ENCODE measurements at places on chromosomes 16 and 17.
A peak's percentile ranks its signal among the peaks of the same experiment; 100 is the strongest.

GRCh38 chr17:2034806-2035540 lies 5.0 kb downstream of the DPH1 start:
- DNase-seq = no peak

- DNase-seq = peak; percentile 72
These were observed 5.0 kb downstream of the SEC14L1 start for GRCh38 chr17:77145612-77146245.

GRCh38 chr17:27545562-27546229 lies 85.3 kb upstream of the LGALS9 start:
- no peak for DNase-seq

DNA sequence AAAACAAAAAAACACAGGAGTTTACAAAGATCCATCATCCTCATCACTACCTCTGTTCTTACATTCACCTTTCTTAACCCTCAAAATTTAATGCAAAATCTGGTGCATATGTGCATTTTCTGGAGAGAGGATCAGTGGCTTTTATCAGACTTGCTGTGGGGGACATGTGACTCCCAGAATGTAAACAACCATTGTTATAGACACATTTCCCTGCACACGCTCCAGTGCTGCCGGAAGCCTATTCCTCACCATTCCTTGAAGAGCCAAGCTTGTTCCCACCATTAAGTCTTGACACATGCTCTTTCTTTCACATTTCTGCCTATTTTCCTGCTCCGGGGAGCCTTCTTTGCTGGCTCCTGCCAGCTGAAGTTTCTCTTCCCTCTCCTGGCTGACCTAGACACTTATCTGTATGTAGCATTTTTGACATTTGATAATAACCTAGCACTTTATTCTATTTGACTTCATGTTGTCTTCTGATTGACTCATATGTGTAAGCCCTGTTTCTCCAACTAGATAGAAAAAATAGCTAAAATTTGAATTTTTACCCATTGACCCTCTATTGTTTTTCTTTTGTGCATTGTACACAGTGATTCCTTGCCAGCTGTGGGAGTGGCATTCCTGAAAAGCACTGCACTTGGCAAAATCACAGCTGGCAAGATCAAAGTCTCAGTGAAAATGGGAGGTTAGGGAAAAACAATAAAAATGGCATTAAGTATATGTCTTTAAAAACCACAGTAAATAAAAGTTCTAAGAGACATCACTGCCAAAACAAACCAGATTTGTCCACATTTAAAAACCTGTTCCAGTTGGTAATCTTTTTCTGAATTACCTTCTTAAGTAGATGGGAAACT lies 76.8 kb upstream of the CIBAR2 start:
- DNase-seq = no peak

GRCh38 chr16:67939507-67940445 lies 3.1 kb upstream of the PSMB10 start:
- DNase-seq = no peak

GRCh38 chr17:28182559-28182958 lies 136.4 kb upstream of the TMEM97 start:
- no peak for DNase-seq

DNA sequence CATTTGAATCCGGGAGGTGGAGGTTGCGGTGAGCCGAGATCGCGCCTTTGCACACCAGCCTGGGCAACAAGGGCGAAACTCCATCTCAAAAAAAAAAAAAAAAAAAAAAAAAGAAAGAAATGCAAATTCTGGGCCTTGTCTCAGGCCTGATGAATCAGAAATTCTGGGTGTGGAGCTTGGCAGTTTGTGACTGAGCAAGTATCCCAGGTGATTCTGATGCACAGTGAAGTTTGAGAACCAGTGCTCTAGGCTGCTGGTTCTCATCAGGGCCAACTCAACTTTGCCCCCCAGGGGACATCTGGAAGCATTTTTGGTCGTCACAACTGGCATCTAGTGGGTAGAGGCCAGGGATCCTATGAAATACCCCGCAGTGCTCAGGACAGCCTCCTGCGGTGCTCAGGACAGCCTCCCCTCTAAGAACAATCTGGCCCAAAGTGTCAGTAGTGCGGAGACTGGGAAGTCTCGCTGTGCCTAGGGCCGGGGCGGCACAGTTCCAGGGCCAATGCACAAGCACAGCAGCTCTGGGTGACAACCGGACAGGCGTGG lies 55.9 kb downstream of the SDK2 start:
- DNase-seq = no peak

All from GM06990 (cell line).